Sciatic nerve (tissue), 2 donors: ENCODE measurements at places on chromosomes 1 and 21. TPM values are rescaled to one million over a fixed set of nuclear protein-coding genes. Genes with fewer than 3 reads are reported as not detected.

Gene ZBED6
- total RNA-seq: 52.3 TPM

Gene SPOCD1
- 1.3 TPM for total RNA-seq

- no peak for DNase-seq
Measured at GRCh38 chr1:213647864-213648650, 339.7 kb upstream of the PROX1 start.

Gene FBLIM1
- 29.0 TPM for total RNA-seq

Gene TACSTD2
- total RNA-seq: 5.0 TPM

- no peak for DNase-seq
Measured at GRCh38 chr1:172500207-172500606, 32.7 kb upstream of the SUCO start.

DNA sequence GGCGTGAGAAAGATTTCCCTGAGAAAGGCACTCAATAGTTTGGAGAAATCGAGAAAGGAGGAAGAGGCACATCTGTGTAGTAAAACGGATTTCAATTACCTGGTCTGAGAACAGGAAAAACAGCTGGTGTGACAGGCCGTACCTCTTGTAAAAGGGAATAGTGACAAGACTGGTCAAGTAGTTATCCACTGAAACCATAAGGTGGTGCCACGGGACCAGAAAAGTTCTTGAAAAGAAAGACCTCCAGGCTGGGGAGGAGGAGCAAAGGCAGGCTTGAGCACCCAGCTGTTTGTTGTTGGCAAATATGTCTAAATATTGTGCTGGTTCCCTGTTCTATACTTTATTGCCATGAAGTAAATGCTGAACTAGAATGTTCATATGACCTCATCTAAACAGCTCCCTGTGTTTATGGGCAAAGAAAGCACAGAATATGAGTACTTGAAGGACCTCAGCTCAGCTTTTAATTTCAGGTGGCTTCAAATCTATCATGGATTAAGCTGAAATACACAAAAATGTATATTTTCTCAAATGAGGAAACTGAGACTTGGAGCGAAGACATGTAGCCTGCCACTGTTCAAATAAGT is 4.0 kb downstream of the HAO2 start:
- DNase-seq: no peak

DNA sequence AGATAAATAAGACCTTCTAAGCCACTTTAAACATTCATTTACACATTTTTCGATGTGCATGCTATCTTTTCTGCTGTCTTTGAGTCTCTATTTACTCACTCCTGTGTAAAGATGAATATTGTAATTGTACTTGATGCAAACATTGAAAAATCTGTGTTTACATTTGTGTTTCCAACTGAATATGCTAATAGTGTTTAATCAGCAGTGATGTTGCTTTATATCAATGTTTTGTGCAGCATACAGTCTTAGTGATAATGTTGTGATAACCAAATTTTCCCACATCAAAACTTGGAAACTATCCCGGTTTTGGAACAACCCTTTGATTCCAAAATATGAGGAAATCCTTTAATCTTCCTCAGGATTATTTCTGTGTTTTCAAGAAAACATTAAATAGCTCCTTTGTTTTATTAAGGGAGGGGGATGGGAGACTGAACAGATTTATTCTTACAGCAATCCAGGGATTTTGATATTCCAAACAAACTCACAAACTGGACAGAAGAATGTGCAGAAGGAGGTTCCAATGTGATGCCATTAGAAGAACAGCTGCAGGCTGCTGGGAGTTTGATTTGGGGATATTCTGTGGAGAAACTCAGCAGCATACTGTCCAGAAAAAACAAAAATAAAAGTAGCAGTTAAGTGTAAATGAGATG is 248.0 kb downstream of the S1PR1 start:
- no peak for DNase-seq

Gene ADCY10
- 0.67 TPM for total RNA-seq

- DNase-seq: no peak
Measured at GRCh38 chr1:77631751-77632150, 50.7 kb downstream of the ZZZ3 start.

GRCh38 chr1:36542962-36543515 is 60.3 kb upstream of the CSF3R start:
- DNase-seq: no peak

GRCh38 chr1:182624577-182624976 is 20.4 kb upstream of the RGS16 start:
- no peak for DNase-seq

DNA sequence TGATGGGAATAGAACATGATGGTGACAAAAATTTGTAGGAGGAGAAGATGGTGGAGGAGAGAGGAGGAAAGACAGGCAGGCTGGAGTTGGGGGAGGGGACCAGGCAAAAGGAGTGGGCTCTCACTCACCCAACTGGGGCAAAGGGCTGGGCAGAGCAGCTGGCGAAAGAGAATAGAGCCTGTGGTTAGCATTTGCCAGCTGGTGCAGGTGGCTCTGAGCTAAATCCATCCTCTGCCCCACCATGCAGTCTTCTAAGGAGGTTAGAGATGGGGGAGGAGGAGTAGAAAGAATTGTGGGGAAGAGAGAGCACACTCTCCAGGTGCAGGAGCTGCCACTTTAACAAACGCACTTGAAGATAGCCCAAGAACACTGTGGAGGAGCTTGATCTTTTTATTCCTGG is 27.6 kb upstream of the SLAMF1 start:
- no peak for DNase-seq

- DNase-seq: no peak
Measured at GRCh38 chr1:229913489-229913888, 153.5 kb upstream of the GALNT2 start.

DNA sequence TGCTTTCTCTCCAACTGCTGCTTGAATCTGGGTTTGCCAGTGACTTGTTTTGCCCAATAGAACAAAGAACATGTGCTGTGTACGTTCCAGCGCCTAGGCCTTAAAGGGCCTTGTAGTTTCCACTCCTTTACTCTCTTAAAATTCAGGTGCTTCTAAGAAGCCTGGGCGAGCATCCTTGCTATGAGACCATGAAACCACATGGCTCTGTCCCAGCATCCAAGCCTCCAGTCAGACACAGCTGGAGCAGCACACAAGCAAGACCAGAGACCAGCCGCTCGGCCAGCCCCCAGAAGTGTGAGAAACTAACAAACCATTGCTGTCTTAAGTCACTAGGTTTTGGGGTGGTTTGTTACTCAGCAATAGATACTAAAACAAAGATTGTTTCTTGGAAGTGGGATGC is 15.1 kb downstream of the PLEKHO1 start:
- DNase-seq: no peak

Gene SASS6
- total RNA-seq: 3.1 TPM

- no peak for DNase-seq
Measured at GRCh38 chr21:16186742-16187141, 457.0 kb downstream of the USP25 start.

GRCh38 chr1:188584119-188584518 is 1755.4 kb downstream of the PLA2G4A start:
- no peak for DNase-seq

Gene CLEC20A
- 3.2 TPM for total RNA-seq

Gene PAPPA2
- 1.6 TPM for total RNA-seq

DNA sequence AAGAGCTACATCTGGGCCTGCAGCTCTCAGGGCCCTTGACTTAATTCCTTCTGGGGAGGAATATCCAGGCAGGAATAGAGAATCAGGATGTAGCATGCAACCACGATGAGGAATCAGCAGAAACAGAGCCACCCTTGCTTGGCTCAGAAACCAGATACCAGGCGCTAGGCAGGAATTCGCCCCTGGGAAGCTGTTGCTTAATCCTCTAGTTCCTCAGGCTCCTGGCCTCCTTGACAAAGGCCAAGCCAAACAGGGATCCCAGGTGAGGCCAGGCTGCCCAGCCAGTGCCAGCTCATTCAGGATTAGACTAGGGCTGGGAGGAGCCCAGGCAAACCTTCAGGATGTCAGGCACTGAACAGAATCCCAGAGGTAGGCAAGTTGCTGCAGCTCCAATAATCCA is 48.2 kb upstream of the IRF2BP2 start:
- no peak for DNase-seq

DNA sequence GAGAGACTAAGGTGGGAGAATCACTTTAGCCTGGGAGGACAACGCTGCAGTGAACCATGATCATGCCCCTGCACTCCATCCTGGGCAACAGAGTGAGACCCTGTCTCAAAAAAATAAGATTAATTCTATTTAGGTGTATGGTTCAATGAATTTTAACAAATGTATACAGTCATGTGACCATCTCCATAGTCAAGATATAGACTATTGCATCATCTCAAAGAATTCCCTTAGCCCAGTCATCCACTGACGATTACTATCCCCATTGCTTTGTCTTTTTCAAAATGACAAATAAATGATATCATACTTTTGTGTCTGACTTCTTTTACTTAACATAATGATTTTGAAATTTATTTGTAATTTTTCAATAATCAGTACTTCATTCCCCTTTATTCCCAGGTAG is 260.0 kb downstream of the LRRC7 start:
- DNase-seq: no peak

DNA sequence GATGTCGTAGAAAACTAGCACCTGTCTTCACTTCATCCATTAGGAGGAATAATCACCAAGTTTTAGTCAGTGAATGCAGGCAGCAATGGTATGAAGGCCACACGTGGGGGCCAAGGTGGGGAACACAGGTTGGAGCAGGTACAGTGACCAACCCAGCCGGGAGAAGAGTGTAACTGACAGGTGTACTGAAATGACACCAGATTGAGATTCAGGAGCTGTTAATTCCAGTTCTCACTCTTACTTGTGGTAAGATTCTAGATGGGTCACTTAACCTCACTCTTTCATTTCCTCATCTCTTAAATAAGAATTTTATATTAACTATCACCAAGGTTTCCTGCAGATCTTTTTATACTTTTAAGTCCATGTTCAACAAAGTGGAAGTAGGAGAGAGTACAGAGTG is 206.2 kb upstream of the PTBP2 start:
- no peak for DNase-seq

Gene PTGFRN
- 20.4 TPM for total RNA-seq

- no peak for DNase-seq
Measured at GRCh38 chr1:1213345-1214265, at the start of gene TNFRSF4. TNFRSF4 (minus strand) TSS chr1:1214153; CDS start chr1:1214127, 26 bp downstream.

- DNase-seq: no peak
Measured at GRCh38 chr1:169124459-169124858, 18.0 kb downstream of the ATP1B1 start.

DNA sequence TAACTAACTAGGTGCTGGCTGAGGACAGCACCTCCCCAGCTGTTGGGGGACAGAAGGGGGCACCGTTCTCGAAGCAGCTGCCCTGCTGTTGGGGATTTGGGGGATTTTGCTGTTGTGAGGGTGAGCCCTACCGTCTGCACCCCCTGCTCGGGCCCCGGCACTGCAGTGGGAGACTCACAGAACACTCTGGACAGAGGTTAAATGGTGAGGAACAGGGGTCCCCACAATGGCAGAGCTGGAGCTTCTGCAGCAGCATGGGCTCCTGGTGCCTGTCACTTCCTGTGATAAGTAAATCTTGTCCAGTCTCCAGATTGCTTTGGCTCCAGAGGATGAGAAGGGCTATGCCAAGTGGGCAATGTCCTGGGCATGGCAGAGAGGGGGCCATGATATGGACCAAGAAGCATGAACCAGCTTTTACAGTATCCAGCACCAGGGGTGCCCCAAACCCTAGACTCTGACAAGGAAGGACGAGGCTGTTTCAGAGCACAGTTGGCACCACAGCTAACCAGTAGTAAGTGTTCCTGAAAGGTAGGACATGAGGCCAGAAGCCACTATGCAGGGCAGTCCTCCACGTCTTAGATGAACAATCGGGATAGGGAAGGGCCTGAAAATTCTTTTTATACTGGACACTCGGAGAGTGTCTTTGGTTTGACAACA is 365.1 kb upstream of the VAMP3 start:
- no peak for DNase-seq

Gene LYPD8
- not detected for total RNA-seq

DNA sequence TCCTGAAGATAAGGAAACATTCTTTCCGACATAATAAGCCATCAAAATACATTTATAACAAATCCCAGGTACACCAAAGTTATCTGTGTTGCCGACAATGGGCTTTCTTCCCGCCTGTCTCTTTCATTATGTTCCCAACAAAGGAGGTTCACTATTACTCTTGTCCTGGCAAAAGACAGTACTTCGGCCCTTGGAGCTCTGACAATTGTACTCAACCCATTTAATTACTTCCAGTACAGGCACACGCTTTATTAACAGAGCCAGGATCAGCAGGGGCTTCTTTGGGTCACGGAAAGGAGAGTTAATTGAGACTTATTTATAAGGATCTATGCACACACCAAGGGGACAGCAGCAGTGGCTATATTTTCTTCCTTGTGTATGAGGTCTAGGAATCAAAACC is 46.6 kb upstream of the DUSP10 start:
- no peak for DNase-seq

Gene SPRR2E
- total RNA-seq: not detected

DNA sequence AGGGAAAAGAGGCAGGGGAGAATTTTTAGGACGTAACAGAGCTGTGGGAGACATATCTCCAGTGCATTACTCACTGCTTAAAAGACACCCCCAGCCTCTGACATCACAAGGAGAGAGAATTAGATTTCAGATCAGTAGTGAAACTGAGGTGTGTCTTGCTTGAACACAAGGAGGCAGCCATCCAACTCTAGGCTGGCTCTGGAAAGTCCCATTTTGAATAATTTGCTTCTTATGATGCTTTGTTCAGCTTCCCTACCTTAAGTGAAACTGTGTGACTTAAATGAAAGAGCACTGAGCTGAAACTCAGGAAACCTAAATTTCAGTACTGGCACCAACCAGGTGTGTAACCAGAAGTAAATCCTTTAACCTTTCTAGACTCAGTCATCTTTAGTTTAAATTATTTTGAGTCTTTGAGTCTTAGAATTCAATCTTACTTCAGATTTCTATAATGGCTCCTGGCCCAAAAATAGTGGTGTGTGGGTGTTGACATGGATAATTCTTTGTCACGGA is 251.6 kb upstream of the SGIP1 start:
- no peak for DNase-seq

DNA sequence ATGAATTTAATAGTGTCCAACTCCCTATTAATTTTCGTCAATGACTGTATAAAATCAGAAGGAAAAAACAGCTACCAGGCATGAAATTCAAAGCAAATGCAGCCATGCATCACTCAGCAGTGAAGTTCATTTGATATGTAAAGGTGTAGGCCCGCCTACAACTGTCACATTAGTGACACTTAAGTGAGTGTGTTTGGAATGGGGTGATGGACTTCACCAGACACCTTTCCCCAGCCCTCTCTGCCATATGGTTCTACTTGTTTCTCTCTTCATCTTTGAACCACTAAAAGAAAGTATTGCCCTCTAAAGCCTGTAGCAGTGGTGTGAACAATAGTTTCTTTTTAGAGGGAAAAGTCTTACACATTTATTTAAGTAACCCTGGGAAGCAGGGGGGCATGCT is 124.0 kb downstream of the SIPA1L2 start:
- DNase-seq: no peak

- DNase-seq: no peak
Measured at GRCh38 chr1:164589408-164589807, 30.4 kb downstream of the PBX1 start.

Gene C1orf105
- total RNA-seq: not detected
